ENCODE measurements at places on chromosomes 6 and 20.
A peak's percentile ranks its signal among the peaks of the same experiment; 100 is the strongest.

GRCh38 chr20:50670126-50670862, 21.0 kb downstream of the RIPOR3 start:
- no peak for DNase-seq

DNA sequence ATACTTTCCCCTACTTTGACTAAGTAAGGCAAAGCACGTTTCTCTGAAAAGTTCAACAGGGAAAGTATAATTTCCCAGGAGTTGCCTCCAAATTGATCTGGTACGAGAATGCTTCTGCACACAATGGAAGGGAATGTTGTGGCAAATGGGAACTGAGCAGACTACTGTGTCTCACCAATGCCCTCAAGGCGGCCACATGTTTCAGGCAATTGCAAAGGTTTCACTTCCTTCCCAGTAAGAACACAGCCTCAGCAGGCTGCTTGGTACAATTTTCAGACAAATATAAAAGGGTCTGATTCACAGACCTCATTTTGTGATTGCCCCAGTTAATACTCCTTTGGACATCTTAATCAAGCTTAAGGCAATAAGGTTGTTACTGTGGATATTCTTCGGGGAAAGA, 71.2 kb downstream of the KIAA0319 start:
- DNase-seq, result no peak

DNA sequence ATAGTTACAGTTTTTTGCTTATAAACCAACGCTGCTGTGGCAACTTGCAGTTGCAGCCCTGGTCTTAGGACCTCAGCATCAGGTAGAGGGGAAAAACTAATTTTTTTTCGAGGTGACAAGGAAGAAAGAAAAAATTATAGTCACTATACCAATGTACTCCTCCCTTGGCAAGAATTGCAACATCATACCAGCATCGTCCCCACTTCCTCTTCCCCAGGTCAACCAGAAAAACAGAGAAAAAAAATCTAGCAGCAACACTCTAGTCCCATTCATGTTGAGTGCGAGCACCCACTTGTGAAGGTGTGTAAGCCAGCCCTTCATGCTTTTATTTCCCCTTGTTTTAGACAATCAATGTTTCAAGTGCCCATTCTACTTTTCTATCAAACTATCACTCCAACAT, 13.1 kb upstream of the DCBLD1 start:
- no peak for DNase-seq

DNA sequence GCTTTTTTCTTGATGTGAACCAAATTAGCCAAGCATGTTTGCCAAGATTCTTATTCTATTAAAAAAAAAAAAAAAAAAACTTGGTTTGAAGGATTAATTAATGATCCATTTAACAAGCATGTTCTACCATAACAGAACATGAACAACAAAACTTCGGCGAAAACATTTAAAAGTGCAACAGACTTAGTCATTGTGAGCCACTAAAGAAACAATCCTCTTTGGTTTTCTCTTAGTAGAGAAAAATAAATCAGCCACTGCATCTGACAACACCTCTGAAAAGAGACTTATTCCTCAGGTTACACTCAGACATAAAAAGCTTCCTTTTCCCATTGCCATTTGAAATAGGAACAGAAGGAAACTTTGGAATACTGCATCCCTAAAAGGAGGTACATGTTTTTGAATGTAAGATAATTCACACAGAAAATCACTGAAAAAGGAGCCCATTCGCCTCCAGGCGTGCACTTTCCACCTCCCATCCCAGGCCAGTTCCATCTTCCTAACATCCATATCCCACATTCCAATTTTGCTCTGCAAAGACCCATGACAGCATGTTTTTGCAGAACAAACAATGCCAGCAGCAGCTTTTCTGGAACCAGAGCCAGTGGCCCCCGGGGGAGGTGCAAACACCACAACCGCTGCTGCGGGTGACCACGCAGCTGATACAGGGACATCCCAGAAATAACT, 79.5 kb downstream of the ZMYND8 start:
- DNase-seq, result no peak

GRCh38 chr6:43216200-43216599, 13.1 kb downstream of the DNPH1 start:
- no peak for DNase-seq

DNA sequence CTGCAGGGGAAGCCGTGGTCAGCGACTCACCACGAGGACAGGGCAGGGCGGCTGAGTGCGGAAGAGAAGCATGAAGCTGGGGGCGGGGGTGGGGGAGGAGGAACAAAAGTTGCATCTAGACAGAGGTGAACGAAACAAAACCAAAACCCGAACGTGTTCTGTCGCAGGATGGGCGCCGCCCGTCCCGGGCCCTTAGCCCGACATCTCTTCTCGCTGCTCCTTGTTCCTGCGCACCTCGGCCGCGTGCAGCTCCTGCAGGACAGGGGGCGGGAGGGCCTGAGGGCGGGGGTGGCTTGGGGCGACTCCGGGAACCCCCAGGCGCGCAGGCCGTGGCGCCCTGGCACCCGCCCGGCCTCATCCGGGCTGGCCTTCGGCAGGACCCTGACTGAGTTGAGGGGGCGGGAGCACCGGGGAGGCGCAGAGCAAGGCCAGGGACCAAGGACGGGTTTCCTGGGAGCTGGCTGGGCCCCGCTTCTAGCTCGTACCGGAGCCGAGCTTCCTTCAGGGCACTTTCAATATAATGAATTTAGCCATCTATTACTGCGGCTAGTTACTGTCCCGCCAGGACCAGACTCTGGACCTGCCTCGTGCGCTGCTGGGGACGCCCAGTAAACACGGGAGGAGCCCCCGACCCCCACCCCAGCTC, 12.0 kb downstream of the STMN3 start:
- DNase-seq, result peak; percentile 61

- no peak for DNase-seq
These were observed 29.2 kb downstream of the SYNJ2 start for GRCh38 chr6:158010591-158011477.

DNA sequence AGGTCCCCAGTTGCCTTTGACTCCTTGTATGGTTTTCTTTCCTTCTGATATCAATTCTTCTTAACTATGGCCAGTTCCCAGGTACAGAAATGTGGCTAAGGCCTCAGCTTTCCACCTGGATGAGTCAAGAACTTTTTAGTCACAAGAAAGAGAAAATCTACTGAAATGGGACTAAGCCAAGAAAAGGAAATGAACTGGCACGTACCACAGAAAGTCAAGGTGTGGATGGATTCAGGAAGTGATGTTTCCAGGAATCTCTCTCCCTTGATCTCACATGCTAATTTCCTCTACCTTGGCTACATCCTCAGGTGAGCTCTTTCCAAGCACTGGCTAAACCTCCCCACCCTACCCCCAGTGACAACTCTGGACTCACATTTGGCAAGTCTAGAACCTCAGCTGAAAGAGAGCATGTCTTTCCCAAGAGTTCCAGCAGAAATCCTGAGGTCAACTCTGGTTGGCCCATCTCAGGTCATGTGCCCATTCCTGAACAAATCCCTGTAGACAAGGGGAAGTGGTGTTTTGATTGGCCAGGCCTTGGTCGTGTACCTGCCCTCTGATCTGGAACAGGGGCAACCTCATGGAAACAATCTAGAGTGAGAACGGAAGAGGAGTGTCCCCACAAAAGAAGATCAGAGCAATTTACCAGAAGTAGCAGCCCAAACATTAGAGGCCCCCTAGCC, 205.3 kb downstream of the NFATC2 start:
- DNase-seq, result no peak

DNA sequence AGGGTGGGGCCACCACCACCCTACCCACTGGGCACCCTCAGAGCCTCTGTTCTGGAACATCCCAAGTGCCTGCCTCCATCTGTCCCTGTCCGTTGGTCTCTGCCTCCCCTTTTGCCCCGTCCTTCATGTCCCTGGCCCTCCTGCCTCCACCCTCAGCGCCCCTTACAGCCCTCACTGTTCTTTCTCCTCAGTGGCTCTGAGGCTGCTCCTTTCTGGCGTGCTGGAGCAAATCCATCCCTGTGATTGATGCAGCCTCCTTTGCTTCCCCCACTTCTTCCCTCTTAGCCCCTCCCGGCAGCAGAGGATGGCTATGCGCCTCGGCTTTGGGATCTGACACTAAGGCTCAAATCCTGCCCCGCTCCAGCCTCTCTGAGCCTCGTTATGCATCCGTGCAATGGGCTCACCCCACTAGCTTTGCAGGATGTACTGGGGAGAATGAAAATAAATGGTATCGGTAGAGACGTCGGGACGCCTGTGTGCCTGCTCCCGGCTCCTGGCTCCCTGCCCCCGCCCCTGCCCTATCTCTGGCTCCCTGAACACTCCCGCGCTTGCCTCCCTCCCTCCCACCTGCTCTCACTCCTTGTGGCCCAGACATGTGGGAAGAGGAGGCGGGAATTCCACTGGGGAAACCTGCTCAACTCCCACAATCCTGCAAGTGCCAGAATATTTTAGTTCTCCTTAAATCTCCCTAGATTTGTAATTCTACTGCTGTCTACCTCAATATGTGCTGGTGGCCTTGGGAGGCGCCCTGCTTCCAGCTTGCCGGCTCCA, 13.1 kb downstream of the VSTM2L start:
- no peak for DNase-seq

GRCh38 chr6:125968493-125968892, 11.9 kb downstream of the HINT3 start:
- DNase-seq, result no peak

GRCh38 chr6:42293386-42293977, 75.8 kb upstream of the MRPS10 start:
- DNase-seq, result no peak

- no peak for DNase-seq
These were observed 57.1 kb downstream of the GOPC start for GRCh38 chr6:117545161-117545595.

DNA sequence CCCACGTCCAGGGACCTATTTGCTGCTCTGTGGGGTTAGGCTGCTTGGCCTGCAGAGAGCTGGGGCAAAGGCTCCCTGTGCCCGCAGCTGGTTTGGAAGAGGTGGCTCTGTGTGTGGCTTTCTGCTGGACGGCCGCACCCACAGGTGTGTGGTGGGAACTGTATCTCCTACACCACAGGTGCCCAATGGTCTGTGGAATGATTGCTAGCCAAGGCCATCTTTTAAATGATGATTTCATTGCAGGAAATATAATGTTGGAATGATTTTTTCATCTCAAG, 178.4 kb downstream of the DLL1 start:
- DNase-seq, result no peak

- no peak for DNase-seq
These were observed 24.5 kb downstream of the REPS1 start for GRCh38 chr6:138963531-138963930.

- no peak for DNase-seq
These were observed 40.3 kb downstream of the FYN start for GRCh38 chr6:111832833-111833418.

DNA sequence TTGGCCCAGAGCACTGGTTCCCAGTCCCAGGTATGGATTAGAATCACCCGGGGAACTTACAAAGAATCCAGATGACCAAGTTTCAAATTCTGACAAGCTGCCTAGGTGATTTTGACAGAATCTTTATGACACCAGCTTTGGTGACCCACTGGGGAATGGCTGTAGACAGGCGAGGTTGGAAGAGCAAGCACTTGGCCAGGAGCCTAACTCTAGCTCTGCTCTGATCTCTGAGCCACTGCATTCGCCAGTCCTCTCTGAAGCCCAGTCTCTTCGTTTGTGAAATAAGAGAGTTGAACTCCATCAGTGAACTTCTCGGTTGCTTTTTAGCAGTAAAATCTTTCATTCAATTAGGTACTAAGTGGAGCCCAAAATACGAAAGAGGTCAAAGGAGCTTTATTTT, 161.2 kb downstream of the VEGFA start:
- no peak for DNase-seq

DNA sequence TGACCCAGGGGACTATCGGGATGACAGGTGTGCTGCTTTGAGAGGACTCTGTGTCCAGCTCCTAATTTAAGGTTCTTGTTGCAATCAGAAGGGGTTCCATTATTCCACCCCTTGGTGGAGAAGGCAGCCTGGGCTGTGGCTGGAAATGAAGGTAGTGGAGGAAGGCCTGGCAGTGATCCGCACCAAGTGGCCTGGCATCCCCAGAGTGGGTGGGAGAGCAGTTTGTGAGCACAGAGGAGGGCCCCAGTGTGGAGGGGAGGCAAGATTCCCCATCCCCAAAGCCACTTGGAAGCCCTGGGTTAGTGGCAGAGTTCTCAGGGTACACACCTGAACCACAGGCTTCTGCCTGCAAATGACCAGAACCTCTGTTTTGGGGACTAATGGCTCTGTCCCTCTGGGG, 2.3 kb downstream of the TGM3 start:
- no peak for DNase-seq

DNA sequence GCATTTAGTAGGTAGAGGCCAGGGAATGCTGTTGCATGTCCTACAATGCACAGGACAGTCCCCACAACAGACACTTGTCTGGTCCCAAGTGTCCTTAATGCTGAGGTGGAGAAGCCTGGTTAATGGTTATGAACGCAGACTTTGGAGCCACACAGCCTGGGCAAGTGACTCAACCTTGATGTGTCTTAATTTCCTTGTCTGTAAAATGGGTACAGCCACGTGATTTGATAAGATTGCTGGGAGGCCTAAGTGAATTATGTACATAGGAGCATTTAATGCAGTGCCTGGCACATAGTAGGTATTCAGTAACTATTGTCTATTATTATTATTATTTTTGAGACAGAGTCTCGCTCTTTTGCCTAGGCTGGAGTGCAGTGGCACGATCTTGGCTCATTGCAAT, 11.4 kb downstream of the KCNG1 start:
- DNase-seq, result no peak

DNA sequence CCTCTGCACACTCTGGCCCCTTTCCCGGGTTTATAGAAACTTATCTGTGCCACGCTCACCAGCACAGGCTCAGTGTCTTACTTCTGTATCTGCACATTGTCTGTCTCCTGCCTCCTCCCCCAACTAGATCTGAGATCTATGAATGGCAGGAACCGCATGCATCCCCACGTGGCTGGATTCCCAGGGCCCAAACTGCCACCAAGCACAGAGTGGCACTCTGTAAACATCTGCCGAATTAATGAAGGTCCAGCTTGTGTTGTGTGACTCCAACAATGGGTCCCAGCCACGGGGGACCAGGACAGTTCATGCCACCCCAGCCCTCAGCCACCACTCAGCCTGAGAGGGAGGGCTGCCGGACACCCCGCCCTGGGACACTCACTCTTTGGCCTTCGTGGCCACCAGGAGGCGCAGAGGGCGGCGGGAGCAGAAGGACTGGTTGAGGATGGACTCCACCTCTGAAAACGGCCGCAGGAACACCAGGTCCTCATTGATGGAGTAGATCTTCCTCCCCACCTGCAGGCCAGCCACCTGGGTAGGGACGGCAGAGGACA, 171.1 kb downstream of the PREX1 start:
- no peak for DNase-seq

Data from CD4-positive, alpha-beta T cell treated with Interleukin-6 at 100 ng/mL for 8 hours (primary cell).